Testis (tissue), 5 donors: ENCODE measurements at places on chromosomes 16 and 17.
A peak's percentile ranks its signal among the peaks of the same experiment; 100 is the strongest.

- peak; percentile 72 for DNase-seq
Measured at GRCh38 chr17:6651919-6652452, 424 bp downstream of the C17orf100 start.

DNA sequence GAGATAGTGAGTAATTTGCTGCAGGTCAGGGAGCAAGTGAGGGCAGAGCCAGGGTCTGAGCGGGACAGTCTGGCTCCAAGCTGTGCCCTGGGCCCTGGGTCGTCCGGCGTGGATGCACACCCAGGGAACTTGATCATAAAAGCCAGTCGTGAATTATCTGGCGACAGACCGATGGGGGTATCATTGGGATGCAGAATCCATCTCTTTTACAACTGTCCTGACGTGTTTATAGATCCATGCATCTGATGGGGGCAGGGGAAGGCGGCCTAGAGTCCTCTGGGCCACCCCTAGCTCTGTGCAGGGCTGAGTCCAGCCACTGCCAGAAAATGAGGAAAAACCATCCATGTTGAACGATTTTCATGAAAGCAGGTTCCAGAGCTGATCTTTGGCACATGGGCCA lies 332.8 kb downstream of the C16orf95 start:
- DNase-seq: no peak

GRCh38 chr17:39776252-39776651 lies 38.5 kb downstream of the GRB7 start:
- DNase-seq: no peak

DNA sequence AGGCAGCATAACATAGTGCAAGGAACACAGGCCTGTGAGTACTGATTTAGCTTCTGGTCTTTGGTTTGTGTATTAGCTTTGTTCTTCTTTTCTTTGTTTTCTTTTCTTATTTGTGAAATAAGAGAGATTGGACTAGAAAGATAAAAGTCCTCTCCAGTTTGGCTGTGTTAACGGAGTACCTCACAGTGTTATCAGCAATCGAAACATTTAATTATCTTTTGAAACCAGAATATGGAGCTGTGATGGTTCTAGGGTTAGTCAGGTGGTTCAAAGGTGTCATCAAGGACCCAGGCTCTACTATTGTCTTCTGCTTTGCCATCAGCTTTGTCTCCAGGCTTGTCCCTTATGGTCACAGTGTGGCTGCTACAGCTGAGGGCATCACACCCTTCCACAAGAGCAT lies 25.6 kb downstream of the ADORA2B start:
- no peak for DNase-seq

GRCh38 chr17:82213251-82214011 lies 789 bp upstream of the CCDC57 start:
- peak; percentile 80 for DNase-seq

GRCh38 chr17:5380491-5381135 lies 38.8 kb downstream of the NUP88 start:
- no peak for DNase-seq

- no peak for DNase-seq
Measured at GRCh38 chr17:28741358-28742349, 2.2 kb upstream of the TRAF4 start.
